ENCODE measurements at places on chromosomes 13 and 19.

DNA sequence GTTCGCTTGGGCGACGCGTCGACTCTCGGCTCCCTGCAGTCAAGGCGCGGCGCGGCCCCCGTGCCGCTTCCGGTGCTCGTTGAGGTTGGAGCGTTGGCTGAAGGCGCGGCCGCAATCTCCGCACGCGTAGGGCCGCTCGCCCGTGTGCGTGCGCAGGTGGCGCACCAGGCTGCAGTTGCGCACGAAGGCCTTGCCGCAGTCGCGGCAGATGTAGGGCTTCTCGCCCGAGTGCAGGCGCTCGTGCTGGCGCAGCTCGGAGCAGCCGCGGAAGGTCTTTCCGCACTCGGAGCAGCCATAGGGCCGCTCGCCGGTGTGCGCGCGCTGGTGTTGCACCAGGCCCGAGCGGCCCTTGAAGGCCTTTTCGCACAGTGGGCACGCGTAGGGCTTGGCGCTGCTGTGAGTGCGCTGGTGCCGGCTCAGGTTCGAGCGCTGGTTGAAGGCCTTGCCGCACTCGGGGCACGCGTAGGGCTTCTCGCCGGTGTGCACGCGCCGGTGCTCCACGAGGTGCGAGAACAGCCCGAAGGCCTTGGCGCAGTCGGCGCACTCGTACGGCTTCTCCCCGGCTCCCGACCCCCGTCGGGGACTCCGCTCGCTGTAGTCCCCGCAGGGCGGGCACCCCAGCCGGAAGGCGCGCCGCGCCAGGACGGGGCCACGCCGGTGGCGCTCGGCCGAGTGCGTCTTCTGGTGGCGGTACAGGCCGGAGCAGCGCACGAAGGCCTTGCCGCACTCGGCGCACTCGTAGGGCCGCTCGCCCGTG is 5.3 kb upstream of the ZNF497 start:
- no peak for DNase-seq

GRCh38 chr13:105436943-105437342 is 1098.5 kb downstream of the EFNB2 start:
- peak; percentile 92 for DNase-seq

- DNase-seq = no peak
Observed at GRCh38 chr19:32254509-32254890, 90.9 kb upstream of the ZNF507 start.

- DNase-seq = no peak
Observed at GRCh38 chr13:99690426-99691174, 189.3 kb downstream of the TM9SF2 start.

DNA sequence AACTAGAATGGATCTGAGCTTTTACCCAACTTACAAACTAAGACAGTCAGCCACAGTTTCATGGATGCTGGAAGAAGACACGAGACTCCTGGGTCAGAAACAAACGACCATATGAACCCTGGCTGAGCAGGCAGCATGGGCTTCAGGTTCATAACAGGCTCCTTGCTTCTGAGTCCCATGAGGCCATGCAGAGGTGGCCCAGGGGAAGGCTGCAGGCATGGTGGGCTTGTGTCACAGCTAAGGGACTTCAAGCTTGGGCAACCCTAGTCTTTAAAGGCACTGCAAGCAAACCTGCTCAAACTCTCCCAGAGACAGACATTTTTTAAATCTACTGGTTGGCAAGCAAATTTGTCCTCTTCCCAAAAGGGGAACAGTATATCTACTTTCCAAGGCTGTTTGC is 5.1 kb upstream of the ARHGEF7 start:
- no peak for DNase-seq

GRCh38 chr13:112240076-112240475 is 136.1 kb upstream of the SPACA7 start:
- no peak for DNase-seq

DNA sequence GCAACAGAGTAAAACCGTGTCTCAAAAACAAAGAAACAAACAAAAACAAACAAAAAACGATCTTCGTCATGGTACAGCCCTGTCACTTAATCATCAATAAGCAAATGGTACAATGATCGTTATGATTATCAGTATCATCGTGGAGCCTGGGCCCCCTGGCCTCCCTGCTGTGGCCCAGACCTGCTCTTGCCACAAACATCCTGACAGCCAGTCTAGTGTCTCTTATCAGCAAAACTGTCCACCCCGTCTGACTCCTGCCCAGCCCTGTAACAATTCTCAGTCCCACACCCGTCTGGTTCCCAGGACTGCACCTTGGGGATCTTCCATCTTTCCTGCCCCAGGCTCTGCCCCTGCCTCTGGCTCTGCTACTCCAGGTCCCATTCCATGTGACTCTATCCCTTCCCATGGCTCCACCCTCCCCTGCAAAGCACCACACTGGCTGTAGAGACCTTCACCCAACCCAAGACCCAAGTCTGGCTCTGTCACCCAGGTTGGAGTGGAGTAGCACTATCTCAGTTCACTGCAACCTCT is 5.7 kb downstream of the ZNF653 start:
- DNase-seq = no peak

- no peak for DNase-seq
Observed at GRCh38 chr13:51688937-51689662, 104.8 kb downstream of the WDFY2 start.

GRCh38 chr13:99340638-99341037 is 33.4 kb upstream of the GPR183 start:
- DNase-seq = no peak

- DNase-seq = no peak
Observed at GRCh38 chr13:62847520-62847919, 1431.9 kb upstream of the PCDH20 start.

DNA sequence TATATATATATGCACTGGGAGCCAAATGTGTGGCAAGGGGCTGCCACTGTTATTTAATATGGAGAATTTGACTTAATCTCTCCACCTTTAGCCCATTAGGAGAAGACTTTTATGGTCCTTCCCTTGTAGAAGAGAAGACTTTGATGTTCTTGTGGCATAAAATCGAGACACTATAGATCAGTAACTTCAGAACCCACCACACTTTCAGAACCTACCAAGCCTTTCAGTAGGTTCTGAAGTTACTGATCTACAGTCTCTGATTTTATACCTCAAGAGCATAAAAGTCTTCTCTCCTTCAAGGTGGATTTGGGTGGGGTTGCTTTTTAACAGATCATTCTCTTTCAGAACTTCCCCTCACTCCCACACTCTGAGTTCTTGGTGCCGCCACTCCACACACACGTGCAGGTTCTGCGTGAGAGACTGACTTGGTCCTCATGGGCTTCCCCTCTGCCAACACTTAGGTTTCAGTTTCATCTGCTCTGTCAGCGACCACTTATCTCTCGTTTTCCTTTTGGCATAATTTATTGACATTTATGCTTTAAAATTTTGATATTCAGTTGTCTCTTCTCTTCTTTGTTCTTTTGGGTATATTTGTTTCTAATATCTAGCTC is 213.4 kb upstream of the PCDH17 start:
- no peak for DNase-seq

DNA sequence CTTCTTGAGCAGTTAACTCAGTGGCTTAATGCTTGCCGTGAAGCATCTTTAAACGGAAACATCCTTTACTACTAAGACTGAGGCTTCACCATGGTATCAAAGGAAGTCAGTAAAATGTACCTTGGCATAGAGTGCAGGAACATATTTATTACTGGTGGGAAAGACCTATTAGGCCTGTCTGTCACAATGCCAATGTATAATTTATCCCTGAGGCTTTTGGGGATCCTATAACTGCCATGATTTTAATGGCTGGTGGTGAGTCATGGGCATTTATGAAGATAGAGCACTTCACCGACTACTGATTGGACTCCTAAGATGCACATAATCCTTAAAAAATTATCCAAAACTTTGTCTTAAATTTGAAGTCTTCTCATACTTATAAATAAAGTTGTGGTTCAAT is 79.6 kb downstream of the FGF14 start:
- DNase-seq = no peak

DNA sequence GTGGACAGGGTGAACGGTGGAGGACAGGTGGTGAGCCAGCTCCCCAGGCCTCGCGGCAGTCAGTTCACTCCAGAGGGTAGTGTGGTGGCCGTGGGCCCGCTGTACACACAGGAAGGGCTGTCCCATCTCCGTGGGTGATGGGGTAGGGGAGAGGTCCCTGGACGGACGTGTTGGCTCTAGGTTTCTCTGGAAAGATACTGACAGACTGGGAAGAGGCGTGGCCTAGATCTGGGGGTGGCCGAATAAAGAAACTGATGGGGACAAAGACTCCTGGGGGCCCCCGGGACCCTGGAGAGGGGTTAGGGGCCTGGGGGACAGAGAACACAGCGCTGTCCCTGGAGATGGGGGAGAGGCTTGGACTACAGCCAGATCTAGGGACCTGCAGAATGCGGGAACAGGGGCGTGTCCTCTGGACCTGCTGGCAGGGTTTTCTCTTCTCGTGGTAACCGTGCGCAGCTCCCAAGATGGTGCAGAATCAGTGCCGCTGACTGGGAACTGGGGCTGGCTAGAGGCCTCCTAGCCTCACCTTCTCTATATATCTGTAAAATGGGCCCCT is 4.0 kb upstream of the PRAM1 start:
- no peak for DNase-seq

DNA sequence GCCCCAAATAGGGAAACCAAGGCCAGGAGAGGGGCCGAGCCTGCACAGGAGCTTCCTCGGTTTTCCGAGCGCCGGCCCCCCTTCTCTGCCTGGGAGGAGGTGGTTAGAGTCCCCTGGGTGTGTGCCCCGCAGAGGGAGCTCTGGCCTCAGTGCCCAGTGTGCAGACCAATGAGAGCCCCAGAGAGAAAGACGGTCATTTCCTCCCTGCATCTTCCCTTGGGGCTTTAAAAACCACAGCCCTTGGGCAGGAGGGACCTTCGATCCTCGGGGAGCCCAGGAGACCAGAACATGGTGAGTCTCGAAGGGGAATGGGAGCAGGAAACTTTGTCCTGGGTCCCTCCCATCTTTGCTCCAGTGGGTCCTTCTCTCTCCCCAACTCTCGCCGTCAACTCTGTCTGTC is at the start of gene C5AR1:
C5AR1 (plus strand) TSS at position 254 of the 400 bp plus-strand sequence; CDS start at position 289, 35 bp downstream.
- DNase-seq = no peak

GRCh38 chr13:112844879-112845278 is 124.1 kb upstream of the MCF2L start:
- DNase-seq = no peak

DNA sequence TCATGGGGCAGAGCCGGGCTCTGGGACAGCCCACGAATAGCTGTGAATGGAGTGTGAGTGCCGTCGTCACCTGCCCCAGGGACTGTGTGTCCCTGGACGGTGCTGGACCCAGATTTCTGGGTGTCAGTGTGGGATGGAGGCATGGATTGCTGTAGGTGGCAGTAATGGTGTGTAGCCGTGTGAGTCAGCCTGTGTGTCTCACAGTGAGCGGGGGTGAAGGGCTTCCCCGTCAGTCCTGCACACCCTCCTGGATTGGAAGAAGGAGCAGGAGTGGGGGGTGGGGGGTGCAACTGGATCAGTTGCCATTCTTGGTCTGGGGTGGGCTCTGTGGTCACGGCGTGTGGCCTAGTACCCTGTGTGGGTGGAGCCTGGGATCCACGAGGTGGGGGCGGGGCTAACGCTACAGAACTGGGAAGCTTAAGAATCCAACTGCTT is 6.5 kb upstream of the LTBP4 start:
- no peak for DNase-seq

GRCh38 chr13:96090240-96091101 is 564 bp downstream of the HS6ST3 start:
- DNase-seq = peak; percentile 6

- no peak for DNase-seq
Observed at GRCh38 chr13:41056194-41056593, 5.1 kb upstream of the WBP4 start.

DNA sequence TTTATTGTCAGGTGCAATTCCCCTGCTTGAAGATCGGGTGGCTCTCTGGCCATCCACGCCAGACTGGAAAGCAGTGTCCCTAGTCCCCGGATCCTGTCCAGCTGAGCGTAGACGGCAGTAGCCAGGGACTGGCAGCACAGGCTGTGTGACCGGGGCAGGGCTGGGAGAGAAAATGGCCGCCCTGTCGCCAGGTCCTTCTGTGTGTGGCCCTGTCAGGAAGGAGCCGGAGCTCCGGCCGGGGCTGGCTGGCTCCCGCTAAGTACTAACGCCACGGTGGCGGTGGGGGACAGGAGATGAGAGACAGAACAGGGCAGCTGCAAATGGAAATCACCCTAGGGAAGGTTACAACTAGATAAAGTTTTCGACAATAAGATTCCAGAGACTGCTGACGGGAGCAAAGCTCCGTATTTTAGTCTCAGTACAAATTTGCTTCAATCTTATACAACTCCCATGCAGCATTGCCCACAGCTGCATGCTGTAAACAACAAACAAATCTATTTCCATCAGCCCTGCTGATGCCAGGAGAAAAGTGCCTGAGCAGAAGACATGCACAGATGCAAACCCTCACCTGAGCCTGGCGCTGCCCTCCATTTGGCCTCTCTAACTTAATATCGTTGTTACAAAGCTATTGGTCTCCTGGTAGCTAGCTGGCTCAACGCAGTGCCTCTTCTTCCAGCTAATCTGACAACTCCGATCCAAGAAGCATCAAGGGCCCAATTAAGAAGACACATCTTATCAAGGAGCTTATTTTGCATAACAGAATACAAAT is 253.0 kb downstream of the TSHZ3 start:
- no peak for DNase-seq

DNA sequence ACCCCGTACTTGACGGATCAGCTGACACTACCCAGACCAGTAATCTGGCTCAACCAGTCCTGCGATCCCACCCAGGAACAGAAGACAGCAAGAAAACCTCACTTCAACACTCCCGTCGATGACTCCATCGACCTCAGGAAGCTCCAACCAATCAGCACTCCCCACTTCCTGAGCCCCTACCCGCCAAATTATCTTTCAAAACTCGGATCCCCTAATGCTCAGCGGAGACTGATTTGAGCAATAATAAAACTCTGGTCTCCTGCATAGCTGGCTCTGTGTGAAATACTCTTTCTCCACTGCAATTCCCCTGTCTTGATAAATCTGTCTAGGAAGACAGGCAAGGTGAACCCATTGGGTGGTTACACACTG is 1.2 kb downstream of the LSM4 start:
- DNase-seq = no peak

- DNase-seq = no peak
Observed at GRCh38 chr19:9958379-9958821, 22.1 kb upstream of the OLFM2 start.

GRCh38 chr13:43879755-43880181 is at the start of gene LACC1:
Gene LACC1, plus strand, starts transcription at chr13:43879904. Its CDS starts 1,082 bp downstream, at chr13:43880986.
- DNase-seq = peak; percentile 28

GRCh38 chr19:19623383-19623782 is 4.6 kb downstream of the LPAR2 start:
- DNase-seq = no peak
